HuH-7.5 (cell line): ENCODE measurements at places on chromosomes 16 and 17.

DNA sequence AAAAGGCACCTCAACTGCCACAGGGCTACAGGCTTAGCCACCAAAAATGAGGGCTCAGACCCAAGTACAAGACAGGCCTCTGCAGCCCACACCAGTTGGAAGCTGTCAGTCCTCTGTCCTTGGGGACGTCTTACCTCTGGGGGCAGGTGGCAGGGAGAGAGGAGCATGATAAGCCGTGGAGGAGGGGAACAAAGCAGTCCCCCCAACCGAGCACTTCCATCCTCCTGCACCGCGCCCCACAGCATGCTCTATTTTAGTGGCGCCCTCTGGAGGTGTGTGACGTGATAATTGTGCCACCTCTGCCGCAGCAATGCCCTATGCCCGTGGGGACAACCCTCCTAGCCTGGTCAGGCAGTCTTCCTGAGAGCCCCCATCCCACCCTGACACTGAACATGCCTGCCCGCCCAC is 13.6 kb downstream of the G6PC3 start:
- DNase-seq, result peak; percentile 65

DNA sequence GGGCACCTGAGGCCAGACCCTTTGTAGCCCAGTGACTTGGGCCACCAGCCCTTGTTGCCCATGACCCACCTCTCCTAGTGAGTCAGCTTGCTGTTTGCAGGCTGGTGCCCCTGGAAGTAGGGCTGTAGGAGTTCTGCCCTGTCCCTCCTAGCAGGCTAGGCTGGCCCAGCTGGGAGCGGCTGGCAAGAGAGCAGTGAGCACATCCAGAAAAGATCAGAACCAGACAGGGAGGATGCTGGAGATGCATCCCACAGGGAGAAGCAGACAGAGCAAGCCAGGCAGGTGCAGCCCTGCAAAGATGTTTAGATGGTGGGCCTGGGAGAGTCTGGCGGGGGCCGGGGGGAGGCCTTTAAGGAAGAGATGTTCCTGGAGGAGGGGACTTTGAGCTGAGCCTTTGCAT is 2.4 kb downstream of the SLC5A10 start:
- no peak for DNase-seq

DNA sequence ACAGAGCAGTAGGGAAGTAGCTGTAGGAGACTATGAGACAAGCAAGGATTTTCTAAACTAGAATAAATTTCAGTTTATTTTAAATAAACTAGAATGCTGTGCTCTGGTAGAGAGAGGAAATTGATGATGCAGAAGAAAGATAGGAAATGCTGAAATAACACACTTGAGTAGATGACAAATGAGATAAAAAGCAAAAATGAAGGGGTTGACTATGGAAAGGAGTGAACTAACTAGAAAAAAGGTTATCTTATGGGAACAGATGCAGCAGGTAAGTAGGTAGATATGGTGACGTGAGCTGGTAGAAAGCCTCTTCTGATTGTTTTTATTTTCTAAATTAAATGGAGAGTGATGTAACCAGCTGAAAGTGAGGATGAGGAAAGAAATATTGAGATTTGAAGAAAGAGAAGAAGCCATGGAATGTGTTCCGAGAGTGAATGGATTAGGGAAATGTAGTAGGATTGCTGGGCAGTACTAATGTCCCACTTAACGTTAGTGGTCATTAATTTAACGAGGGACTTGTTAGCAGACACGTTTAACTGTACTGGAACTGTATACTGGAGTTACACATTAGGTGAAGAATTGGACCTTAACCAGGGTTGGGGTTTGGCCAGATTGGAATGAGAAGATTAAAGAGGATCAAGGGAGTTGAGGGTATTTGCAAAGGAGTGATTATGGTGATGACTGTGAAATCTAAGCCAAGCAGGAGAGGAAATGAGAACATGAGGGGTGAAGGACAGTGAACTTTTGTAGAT is 196.5 kb downstream of the TANC2 start:
- DNase-seq, result no peak

DNA sequence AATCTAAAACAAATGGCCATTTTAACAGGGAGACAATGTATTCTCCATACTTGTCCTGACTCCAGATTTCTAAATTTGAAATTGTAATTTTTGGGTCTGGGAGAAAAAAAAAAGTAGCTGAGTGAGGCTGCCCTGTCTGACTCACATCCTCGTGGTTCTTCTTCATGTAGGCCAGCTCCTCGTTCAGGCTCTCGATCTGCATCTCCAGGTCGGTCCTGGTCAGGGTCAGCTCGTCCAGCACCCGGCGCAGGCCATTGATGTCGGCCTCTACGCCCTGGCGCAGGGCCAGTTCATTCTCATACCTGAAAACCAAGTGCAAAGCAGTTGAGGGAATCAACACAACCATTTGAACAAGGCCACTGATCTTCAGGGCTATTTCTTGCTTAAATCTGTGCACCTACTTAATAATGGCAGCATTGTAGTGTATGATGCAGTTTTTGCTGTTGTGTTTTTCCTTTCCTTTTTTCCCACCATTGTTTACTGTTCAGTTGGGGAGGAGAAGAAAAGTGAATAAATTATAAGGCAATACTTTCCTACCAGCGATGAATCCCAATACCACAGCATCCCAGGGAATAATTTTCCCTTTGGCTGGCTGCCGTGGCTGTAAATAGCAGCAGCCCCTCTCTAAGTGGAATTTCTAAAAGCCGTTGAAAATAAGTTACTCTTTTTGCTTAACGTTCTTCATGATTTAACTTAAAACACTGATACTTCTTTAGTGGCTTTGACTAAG is 2.2 kb downstream of the KRT12 start:
- DNase-seq, result no peak

DNA sequence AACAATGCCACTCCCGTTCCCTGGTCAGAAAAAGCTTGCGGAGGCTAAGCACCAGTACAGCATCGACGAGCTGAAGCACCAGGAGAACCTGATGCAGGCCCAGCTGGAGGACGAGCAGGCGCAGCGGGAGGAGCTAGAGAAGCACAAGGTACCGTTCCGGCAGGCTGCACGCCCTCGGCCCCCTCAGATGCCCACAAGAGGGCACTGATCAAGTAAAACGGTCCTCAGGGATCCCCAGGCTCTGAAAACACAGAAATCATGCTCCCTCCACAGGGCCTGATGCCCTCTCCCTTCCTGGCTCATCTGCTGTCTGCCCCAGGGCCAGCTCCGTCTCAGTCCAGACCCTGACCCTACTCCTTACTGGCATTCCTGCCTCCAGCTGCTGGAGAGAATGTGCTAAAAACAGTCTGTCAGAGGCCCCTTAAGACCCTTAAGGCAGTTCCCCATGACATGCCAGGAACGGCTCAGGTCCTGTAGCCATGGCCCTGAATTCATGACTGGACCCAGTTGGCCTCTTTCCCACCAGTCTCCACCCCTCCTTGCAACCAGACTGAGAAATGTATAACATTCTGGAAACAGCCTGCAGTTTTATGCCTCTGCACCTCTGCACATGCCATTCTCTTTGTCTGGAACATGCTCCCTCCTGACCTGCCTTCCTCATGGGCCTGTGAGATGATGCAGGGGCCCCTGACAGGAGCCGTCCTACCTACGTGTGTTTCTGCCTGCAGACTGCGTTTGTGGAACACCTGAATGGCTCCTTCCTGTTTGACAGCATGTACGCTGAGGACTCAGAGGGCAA is 21.8 kb downstream of the DRC3 start:
- no peak for DNase-seq

GRCh38 chr17:75996665-75997590 is 3.7 kb upstream of the CDK3 start:
- DNase-seq, result no peak

GRCh38 chr17:39700148-39700987 is 504 bp downstream of the ERBB2 start:
- peak; percentile 55 for DNase-seq

- DNase-seq, result no peak
These were observed 1.9 kb downstream of the CDH11 start for GRCh38 chr16:65119901-65120401.

DNA sequence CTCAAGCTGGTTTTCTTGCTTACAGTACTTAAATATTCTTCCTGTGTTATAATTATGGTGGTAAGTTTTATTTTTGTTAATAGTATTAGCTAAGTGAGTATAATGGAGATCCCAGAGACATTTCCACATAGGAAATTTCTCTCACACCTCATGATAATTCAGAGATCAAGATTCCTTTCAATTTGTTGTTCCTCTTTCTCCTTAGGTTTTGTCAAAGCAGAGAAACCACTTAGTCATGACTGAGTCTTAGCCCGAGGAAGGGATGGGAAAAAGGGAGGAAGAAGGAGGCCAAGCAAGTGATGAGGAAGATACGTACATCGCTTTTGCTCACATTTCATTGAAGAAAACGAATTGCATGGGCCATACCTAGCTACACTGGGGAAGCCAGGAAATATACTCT is 18.4 kb downstream of the ESRP2 start:
- no peak for DNase-seq

- DNase-seq, result no peak
These were observed 5.3 kb upstream of the ATP2A1 start for GRCh38 chr16:28872952-28873351.

GRCh38 chr17:66177048-66177447 is 14.9 kb downstream of the CEP112 start:
- no peak for DNase-seq

DNA sequence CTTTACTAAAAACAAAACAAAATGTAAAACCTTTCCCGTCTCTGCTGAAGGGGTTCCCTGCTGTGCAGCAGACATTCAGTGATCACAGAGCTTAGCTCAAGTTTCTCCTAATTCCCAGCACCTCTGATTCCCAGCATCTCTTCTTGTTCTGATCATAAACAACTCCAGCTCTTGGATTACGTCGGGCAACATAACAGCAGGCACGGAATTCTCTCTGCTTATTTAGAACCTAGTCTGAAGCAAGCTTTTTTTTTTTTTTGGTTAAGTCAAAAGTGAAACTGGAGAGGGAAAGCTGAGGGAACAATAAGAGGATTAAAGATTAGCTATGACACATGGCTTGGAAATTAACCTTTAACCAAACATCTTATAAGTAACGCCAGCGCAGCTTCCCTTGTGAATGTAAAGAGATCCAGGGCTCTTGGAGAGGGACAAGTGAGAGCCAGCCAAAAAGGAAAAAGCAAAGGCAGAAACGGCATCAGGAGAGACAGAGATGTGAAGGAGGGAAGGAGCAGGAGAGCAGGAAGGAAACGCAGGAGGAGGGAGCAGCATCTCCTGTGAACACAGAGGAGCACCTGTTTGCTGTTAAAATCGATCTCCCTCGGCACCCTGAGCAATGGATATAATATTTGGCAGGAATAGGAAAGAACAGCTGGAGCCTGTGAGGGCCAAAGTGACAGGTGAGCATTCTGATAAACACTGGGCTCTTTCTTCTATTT is at the start of gene BCO1:
Gene BCO1, plus strand, starts transcription at position 394 of the 716 bp plus-strand sequence. Its CDS starts 220 bp downstream, at position 614.
- no peak for DNase-seq

- DNase-seq, result no peak
These were observed 3.8 kb upstream of the UBE2Z start for GRCh38 chr17:48904428-48904827.

DNA sequence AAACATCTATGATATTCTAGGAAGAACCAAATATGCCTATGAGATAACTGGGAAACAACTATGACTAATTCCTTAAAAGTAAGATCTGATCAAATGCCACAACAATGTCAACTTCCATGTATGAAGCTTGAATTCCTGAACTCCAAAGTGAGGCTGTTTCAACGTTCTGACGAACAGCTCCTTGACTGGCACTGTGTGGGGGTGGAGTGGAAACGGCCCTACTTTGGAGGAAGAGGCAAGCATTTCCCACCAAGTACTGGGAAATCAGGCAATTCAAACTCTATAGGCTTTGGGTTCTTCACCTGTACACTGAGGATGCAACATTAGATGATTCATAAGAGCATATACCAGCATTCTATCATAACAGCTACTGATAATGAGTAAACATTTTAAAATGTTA is 187.2 kb downstream of the CDK5R1 start:
- no peak for DNase-seq

DNA sequence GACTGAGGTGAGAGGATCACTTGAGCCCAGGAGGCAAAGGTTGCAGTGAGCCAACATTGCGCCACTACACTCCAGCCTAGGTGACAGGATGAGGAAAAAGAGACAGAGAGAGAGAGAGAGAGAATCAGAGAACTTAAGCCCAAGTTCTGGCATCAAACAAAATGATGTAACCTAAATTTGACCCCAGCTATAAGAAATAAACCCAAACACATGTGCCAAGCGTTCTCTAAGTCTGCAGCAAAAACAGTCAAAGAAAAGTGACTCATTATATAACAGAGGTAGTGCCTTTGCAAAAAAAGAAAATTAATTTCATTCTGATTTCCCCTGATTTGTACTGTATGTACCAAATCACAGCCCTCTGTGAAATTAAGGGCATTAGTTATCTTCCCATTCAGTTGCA is 89.5 kb downstream of the CDH11 start:
- no peak for DNase-seq

GRCh38 chr16:87196231-87196630 is 121.0 kb downstream of the C16orf95 start:
- no peak for DNase-seq
